ENCODE measurements at places on chromosomes 7 and 10.

- DNase-seq: no peak
These were observed 257.0 kb downstream of the COBL start for GRCh38 chr7:51059504-51060142.

DNA sequence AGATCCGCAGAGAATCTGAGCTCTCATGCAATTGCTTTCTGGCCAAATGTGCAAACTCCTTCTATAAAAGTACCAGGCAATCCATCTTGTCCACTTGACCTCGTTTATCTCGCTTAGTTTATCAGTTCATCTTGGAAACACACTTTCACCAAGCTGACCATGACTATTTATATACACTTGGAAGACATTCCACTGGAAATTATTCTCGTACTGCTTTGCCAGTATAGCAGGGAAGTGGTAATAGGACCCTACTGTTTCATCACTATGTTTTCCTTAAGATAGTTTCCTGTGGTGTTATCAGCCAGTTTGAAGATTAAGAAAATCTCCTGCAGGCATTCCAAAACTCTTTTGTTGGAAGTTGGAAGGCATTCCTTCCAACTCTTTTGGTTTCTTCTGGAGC, 115.3 kb upstream of the FAM171A1 start:
- no peak for DNase-seq

GRCh38 chr10:70458329-70459060, 17.0 kb upstream of the NODAL start:
- no peak for DNase-seq

DNA sequence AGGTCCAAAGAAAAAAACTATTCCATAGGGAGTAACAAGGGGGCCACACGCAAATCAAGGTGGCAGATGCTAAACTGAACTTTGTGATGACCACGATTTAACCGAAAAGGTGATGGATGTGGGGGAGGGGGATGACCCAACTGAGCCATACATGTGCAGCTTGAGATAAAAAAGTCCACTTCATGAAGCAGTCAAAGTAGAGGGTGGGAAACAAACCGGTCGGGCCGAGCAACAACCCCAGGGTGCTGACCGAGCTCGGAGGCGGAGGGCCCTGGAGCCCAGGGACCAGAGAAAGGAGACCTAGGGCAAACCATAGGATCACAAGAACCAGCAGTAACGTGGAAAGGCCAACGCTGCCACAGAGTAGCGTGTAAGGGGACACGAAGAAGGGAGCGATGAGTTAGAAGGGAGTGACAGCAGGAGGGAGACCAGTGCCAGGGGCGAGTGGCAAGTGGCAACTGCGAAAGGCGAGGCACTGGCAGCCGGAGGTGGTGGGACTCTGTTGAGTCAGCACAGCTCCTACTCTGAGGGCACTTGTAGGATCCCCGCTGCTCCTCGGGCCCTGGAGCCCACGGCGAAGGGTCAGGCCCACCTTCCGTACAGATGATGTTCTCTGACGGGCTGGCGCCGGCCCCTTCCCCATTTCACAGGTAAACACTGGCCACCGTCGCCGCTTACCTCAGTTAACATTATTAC, 540 bp downstream of the SNX13 start:
- no peak for DNase-seq

GRCh38 chr10:99558708-99559107, 26.0 kb downstream of the NKX2-3 start:
- DNase-seq: no peak

- no peak for DNase-seq
These were observed 30.6 kb downstream of the ZFAND2A start for GRCh38 chr7:1129431-1129830.

DNA sequence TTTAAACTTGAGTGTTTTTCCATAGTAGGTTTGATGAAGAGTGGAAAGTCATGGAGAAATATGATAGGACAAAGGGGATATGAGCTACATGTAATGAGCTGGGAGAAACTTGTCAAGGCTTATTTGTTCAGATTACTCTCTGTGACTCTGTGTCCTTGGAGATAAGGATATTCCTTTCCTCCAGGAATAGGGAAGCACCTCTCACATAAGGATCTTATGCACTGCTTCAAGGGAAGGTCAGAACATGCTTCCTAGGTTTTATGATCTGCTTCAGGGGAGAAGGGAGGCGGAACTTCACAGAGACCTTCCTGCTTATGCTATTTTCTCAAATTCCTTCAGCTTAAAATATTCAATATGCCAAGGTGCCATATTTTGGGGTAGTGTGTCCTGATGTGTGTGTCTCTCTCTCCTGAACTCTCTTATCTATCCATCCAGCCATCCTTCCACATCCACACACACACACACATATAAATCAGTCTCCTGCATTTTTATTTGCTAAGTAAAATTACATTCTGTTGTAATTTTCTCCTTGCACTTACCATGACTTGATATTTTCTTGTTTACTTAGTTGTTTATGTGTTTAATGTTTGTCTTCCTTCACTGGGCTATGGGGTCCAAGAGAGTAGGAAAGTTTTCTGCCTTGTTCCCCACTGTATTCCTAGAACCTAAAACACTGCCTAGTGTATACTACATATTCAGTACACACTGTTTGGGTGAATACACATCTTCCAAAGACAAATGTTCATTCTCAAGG, 26.4 kb downstream of the ARL4A start:
- DNase-seq: no peak

GRCh38 chr7:36661135-36661840, 63.0 kb downstream of the AOAH start:
- no peak for DNase-seq

- no peak for DNase-seq
These were observed 3.5 kb downstream of the DOCK1 start for GRCh38 chr10:126908729-126909128.

DNA sequence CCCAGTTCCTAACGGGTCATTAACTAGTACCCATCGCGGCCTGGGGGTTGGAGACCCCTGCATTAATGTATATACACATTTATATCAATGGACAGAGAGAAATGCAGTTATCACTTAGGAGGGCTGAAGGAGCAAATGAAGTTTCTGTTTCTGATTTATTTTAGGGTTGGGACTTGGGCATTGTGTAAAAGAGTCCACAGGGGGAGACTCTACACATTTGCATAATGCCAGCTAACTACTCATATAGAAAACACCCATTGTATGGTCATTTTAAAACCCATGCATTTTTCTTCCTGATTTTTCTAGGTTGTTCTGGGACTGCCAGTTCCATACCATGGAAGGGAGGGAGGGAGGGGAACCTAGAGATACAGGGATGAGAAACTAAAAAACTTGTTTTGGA, 23.5 kb downstream of the BCCIP start:
- DNase-seq: no peak
